Left lobe of liver (tissue), 2 donors: ENCODE measurements at places on chromosomes 2 and 18. TPM values are rescaled to one million over a fixed set of nuclear protein-coding genes. Genes with fewer than 3 reads are reported as not detected.

The CRYGA gene
- not detected for total RNA-seq

DNA sequence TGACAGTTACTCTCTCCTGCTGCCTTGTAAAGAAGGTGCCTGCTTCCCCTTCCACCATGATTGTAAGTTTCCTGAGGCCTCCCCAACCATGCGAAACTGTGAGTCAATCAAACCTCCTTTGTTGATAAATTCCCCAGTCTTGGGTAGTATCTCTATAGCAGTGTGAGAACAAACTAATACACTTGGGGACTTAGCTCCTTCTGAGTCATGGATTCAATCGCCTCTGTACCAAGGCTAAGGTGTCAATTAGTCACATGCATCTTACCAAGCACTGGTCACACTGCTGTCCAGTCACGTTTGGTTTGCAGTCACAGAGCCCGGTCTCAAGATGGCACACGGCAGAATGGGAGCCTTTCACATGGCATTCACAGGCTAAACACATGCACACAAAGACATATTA is 100.6 kb downstream of the LAMA1 start:
- DNase-seq, result no peak

- DNase-seq, result no peak
These were observed 80.0 kb downstream of the COPS8 start for GRCh38 chr2:237165405-237166276.

GRCh38 chr2:109193807-109194619 is 65.0 kb downstream of the SH3RF3 start:
- DNase-seq, result peak; percentile 32

The VWC2L gene
- not detected for total RNA-seq

The STPG4 gene
- not detected for total RNA-seq

DNA sequence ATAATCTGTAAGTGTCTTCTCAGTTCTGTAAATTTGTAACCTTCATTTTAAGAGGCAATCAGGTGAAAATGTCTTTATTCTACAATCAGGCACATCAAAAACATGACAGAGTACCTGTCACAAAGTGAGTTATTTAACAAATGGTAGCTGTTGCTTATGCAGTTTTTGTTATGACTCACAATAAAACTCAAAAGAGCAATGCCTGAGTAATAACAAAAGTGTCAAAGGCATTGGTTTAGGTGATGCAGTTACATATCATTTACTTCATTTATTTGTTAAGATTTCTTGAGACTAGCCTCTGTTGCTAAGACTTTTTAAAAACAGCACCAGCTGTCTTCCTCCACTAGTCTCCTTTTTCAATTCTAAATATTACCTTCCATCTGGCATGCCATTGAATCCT is 177.8 kb downstream of the KIAA1328 start:
- DNase-seq, result no peak

The ASB18 gene
- total RNA-seq, result not detected

GRCh38 chr2:14988600-14988999 is 356.1 kb downstream of the LRATD1 start:
- DNase-seq, result no peak

DNA sequence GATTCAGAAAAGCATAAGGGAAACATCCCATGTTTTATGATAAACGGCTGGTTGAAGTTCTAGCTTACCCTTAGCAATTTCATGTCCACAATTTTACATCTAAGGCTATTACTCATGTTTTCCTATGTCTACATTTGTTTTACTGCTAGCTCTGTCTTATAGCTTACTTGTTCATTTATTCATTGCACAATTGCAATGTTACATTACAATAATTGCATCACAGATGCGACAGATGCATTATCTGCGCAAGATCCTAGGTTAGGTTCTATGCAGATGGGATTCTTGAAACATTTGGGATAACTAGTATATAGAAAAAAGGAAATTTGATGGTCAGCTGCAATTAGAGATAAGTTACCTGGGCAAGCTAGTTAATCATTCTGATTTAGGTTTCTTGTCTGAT is 108.4 kb downstream of the ARHGAP28 start:
- no peak for DNase-seq

The RAD51AP2 gene
- 0.30 TPM for total RNA-seq

GRCh38 chr18:77495982-77496690 is 246.5 kb downstream of the GALR1 start:
- no peak for DNase-seq

The TEX44 gene
- not detected for total RNA-seq

The DRC1 gene
- total RNA-seq, result not detected

DNA sequence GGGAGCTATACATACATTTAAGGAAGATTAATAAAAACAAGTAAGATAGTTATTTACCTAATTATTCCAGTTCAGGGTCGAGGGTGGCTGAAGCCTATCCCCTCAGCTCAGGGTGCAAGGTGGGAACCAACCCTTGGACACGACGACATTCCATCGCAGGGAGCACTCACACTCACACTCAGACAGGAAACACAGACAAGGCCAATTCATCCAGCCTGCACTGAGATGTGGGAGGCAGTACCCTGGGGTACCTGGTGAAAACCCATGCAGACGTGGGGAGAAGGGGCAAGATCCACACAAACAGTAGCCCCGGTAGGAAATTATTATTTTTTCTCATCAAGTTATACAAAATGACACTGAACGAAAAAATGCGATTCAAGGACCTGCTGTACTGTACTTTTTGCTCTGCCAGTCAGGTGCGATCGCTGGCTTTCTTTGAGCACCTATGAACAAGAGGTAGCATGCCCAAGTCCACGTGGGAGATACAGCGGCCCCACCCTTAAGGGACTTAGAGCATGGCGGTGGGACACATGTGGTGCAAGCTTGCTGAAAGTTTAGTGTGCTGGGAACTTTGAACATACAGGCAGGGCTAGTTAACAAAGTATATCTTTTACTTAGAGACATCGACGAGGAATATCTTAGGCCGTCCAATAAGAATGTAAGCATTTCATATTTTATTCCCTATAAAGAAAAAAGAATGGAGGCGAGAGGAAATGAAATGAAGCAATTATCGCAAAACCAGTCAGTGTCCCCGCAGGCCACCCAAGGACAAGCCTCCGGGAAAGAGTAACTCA is 624 bp downstream of the METTL8 start:
- DNase-seq, result no peak

The FAM117B gene
- 2.3 TPM for total RNA-seq

The FAM228A gene
- 0.20 TPM for total RNA-seq

DNA sequence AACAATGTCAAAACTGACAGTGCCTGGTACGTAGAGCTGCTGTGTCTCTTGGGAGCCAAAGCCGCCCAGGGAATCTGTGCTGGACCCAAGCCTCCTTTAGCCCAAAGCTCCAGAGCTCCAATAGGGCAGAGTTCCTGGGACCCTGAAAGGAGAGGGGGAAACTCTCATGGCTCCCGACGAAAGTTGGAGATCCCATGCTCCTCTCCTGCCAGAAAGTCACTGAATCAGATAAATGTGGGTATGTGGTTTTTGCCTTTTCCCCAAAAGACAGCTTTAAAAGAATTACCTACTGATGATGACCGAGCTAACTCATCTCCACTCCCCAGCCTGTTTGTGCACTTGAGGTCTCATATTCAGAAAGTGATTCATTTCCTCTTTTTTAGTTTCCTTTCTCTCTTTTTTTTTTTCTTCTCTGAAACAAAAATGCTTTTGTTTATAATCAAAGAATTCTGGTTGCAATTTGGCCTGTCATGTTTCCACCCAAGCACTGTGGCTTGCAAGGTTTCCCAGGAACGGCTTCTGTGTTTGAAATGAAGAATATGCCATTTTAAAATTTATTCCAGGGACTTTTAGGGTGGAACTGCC is 14.1 kb upstream of the PMAIP1 start:
- no peak for DNase-seq

- DNase-seq, result peak; percentile 35
These were observed 153.3 kb downstream of the LDLRAD4 start for GRCh38 chr18:13371689-13372418.

GRCh38 chr2:236600892-236601291 is 31.3 kb downstream of the ACKR3 start:
- no peak for DNase-seq

GRCh38 chr2:68452158-68452900 is 14.8 kb downstream of the FBXO48 start:
- no peak for DNase-seq

DNA sequence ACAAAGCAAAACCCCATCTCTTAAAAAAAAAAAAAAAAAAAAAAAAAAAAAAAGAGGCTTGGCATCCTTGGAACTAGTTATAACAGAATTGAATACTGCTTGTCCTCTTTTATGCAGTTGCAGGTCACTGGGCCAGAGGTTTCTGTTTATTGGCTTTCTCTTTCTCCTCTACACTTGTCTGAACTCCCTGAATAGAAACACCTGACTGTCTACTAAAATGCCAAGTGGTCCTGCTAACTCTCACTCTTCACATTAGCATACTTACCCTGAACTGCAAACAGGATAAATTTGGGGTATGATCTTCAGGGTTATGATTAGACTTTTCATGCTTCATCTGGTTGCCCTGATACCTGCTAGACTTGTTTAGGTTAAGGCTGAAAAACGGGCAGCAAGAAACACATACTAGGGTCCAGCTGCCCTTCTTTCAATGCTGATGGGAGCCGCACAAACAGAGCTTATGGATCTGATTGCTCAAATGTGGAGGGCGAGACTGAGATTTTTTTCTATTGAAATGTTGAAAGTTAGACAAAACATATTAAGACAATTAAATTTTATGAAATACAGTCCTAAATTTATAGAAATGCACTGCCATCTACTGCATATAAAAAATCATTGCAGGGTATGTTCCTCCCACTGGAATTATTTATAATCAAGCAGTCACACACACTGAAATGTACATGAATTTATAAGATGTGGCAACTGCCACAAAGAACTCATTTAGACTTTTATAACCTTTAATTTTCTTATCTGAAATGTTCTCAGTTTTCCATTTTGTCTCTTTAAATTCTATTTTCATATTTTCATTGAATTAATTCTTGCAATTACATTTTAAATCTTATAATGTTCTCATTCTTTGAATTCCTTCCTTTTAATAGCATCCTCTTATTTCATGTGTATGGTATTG is 40.8 kb downstream of the GTF3C3 start:
- DNase-seq, result no peak

The PRKCE gene
- total RNA-seq, result 8.4 TPM

DNA sequence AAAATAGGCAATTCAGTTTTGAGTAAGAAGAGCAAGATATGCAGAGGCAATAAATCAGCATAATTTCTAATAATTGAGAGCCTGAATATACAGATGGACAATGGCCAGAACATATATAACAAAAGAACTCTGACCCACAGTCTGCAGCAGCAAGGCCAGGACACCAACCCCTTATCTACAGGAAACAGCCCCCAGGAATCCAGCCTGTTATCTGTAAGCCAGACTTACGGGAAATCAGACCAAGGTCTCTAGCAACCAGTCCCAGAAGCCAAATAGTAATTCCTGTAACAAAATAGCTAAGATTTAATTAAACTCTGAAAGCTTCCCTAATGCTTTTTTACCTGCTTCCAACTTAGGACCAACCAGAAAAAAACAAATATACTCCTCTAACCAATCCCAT is 434.5 kb upstream of the GYPC start:
- DNase-seq, result no peak

- DNase-seq, result no peak
These were observed 10.3 kb upstream of the HOXD1 start for GRCh38 chr2:176178038-176178756.

- no peak for DNase-seq
These were observed 36.1 kb downstream of the DHRS9 start for GRCh38 chr2:169105476-169105875.

GRCh38 chr2:102050854-102051391 is 59.2 kb downstream of the IL1R2 start:
- DNase-seq, result peak; percentile 80

The SALL3 gene
- not detected for total RNA-seq

GRCh38 chr2:144942516-144943256 is 422.8 kb upstream of the ZEB2 start:
- DNase-seq, result no peak

The BOLL gene
- total RNA-seq, result not detected

The COL3A1 gene
- 21.6 TPM for total RNA-seq

DNA sequence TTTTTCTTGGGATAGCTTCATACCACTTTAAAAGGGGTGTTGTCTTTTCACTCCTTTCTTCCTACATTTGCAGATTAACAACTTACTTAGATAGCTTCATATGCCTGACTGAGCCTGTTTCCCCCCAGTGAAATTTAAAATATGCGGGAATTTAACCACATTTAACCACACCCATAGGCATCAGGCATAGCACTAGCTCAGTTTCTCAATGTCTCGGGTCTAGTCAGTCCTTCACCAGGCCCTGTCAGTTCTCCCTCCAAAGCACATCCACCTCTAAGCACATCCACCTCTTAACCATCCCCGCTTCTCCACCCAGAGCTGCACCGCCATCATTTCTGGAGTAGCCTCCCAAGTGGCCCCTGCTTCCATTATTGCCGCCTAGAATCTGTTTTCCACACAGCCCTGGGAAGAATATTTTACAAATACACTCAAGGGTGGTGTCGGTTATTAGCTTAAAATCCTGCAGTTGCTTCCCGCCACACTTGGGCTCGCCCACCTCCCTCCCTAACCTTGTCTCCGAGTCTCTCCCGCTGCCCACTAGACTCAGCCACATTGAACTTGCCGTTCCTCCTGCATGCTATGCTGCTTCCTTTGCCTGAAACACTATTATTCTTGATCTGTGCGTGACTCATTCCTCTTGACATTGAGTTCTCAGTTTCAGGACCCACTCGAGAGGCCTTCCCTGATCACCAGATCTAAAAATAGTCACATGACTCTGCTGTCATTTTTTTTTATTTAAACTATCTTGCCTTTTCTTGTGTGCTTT is 68.3 kb downstream of the SPTBN1 start:
- no peak for DNase-seq

DNA sequence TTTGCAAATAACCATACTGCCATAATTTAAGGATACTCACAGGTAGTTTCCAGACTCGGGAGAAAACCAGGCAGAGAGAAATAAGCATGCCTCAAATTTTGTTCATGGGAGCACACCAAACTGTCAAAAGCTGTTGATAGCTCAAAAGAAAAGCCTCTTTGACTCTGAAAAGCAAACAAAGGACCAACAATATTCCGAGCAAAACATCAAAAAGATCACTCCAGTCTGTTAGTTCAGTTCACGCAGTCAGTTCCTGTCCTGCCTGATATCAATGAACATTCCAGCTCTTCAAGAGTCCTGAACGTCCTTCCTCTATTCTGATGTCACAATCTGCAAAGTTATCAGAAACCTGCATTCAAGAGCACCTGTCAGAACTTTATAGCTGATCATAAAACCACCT is 78.7 kb downstream of the RRM2 start:
- no peak for DNase-seq

DNA sequence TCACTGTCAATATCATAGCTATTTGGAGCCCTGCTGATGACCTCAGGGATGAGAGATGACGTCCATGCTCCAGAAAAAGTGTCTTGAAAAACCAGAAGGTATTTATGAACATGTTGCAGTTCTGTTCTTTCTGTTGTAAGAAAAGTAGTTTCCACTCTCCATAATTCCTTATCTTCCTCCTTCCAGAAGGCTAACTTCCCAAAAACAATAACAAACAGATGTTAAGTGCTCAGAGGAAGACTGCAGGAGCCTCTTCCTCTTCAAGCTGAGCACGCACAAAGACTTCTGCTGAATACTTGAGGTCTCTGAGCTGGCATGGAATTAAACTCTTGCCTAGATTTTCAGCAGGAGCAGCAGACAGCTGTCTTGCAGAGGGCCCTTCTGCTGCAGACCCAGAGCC is 434.5 kb upstream of the KLHL29 start:
- DNase-seq, result no peak

The FBXO36 gene
- total RNA-seq, result 1.1 TPM

GRCh38 chr2:238554468-238555315 is 128.0 kb downstream of the ASB1 start:
- DNase-seq, result no peak

- no peak for DNase-seq
These were observed 48.8 kb downstream of the STK39 start for GRCh38 chr2:168198476-168199207.
